ENCODE measurements at places on chromosomes 12 and 14.
A peak's percentile ranks its signal among the peaks of the same experiment; 100 is the strongest.

DNA sequence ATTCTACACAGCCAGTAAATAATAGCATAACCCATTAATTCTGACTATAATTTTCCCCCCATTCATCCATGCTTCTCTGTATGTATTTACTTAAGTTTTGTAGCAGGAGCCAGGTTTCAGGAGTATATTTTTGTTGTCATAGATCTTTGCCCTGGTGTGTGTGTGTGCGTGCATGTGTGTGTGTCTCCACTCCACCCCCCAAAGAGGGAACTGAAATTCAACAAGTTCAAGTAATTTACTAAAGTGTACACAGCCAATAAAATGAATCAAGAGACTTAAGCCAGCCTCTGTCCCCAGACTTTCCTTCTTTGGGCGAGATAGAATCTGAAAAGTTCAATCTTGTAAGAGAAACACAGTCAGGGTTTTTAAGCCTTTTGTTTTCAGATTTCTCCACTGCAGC is 792.0 kb downstream of the MED13L start:
- no peak for DNase-seq

DNA sequence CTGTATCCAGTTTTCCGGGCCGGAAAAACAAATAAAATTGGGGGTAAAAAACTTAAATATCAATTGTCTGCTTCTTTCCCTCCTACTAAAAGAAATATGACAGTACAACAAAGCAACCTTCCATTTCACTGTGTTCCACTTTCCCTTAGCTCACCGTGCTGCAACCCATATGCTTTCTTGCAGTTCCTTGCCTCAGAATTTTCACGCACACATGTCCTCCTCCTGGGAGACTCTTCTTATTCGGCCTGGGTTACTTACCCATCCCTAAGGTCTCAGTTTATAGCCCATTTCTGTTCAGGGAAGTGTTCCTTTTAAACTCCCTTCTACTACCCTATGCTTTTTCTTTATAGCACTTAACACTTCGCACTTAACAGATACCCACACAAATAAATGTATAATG is 4.5 kb upstream of the MAGOHB start:
- DNase-seq, result no peak

GRCh38 chr12:122474324-122474716 is 26.4 kb downstream of the ZCCHC8 start:
- no peak for DNase-seq

GRCh38 chr12:126685636-126686035 is 1581.3 kb upstream of the TMEM132C start:
- DNase-seq, result no peak

GRCh38 chr12:49197256-49197655 is 8.4 kb upstream of the TUBA1A start:
- no peak for DNase-seq

DNA sequence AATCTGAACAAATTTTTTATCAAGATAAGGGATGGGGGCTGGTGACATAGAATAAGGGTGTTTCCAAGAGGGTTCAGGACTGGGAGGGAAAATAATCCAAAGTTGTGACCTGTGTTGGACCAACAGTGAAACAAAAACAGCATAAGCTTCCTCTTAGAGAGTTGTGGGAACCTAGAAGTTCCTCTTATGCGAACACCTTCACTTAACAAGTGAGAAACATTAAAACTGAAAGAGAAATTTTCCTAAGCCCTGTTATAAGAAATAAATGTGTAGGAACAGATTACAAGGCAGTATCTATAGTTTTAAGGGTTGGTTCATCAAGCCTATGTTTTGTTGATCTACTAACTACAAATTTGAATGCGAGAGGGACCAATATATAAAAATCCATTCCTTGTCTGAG is 58.4 kb downstream of the LLPH start:
- no peak for DNase-seq

DNA sequence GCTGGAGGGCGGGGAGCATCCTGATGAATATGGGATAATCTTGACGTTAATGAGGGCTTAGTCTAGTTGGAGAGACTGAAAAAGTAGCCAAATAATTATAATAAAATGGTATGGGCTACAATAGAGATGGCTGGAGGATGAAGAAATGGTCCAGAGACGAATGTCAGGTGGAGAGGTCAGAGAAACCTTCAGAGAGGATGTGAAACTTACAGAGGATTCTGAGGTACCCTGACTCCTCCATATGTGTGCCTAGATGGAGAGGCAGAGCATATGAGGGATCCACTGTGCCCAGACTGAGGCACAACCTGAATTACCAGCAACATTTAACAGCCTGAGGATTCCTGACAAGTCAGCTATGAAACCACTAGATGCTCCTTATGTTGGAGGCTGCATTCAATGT is 417.0 kb downstream of the ATP23 start:
- DNase-seq, result no peak

DNA sequence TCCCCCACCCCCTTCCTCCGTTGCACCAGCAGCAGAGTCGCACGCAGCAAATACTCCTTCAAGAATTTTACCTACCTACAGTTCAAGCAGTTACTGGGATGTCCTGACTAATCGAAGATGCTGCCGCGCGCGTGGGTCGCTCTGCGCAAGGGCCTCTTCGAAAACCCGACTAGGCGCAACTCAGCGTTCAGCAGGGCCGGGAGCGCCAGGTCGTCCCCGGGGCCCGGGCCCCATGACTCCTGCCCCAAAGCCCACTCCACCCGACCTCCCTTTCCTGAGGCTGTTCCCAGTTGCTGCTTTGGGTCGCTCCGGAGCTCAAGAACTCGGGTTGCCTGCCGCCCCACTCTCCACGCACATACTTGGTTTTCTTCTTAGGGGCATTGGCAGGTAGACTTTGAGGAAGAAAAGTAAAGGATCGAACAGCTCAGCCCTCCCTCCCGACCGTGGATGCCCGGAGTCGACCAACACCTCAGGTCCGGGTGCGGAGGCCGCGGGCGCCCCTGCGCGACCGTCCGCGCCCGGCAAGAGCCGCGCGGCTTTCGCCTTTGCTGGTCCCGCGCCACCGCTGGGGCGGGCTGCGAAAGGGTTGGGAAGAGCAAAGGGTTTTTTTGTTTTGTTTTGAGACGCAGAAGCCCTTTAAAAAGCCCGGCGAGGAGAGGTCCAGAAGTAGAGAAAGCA is 1.9 kb downstream of the BMP4 start:
- no peak for DNase-seq

- no peak for DNase-seq
Observed at GRCh38 chr12:5203274-5203673, 159.6 kb downstream of the KCNA5 start.

- DNase-seq, result no peak
Observed at GRCh38 chr14:89444516-89445125, 27.6 kb upstream of the FOXN3 start.

- DNase-seq, result no peak
Observed at GRCh38 chr14:24334431-24335291, at the start of gene ADCY4. Gene ADCY4, minus strand, starts transcription at chr14:24335071. Its CDS starts 419 bp downstream, at chr14:24334652.

DNA sequence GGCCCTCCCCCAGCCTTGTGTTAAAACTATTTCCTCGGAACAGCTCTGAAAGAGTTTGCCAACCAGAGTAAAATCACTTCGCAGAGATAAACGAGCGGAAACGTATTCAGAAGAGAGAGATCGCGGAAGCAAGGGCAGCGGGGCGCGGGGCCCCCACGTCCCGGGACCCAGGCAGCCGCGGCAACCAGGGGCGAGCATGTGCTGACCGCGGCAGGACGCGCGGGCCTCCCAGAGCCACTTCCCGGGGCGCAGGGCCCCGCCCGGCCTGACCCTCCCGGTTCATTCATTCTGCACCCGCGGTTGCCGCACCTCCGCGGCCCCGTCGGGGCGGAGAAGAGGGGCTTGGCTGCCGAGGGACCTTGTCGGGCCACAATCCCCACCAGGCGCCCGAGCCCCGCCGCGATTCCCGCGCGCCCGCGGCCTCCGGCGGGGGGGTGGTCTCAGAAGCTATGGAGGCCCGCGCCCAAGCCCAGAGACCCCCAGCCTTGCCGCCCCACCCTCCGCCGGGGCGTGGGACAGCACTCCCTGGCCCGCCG is 598 bp downstream of the UBE2N start:
- no peak for DNase-seq

DNA sequence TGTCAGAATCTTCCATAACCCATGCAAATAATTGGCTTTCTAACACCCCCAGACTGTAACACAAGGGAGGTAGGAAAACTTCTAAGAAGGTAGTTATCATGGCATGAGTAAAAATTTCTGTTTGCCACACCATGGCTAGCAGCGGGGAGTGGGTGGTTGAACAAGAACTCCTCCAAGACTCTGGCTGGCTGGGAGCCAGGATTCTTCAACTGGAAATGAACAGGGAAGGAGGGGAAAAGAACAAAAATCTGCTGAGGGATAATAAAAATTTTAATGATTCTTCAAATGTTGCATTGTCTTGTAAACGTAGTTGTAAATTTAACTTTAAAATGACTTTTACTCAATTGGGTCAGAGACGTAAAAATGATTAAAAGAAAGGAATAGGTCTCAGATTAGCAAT is 78.9 kb downstream of the AKAP6 start:
- DNase-seq, result no peak

GRCh38 chr12:1819050-1819449 is 1.3 kb upstream of the LRTM2 start:
- DNase-seq, result no peak

GRCh38 chr14:84610086-84610485 is 919.9 kb upstream of the FLRT2 start:
- DNase-seq, result no peak

GRCh38 chr14:85401384-85401783 is 128.6 kb upstream of the FLRT2 start:
- DNase-seq, result no peak

GRCh38 chr12:51721282-51721940 is 127.1 kb downstream of the FIGNL2 start:
- no peak for DNase-seq

- DNase-seq, result no peak
Observed at GRCh38 chr12:118694128-118694775, 287.1 kb upstream of the SRRM4 start.

GRCh38 chr14:93034671-93034994 is 81.1 kb downstream of the ITPK1 start:
- DNase-seq, result no peak

DNA sequence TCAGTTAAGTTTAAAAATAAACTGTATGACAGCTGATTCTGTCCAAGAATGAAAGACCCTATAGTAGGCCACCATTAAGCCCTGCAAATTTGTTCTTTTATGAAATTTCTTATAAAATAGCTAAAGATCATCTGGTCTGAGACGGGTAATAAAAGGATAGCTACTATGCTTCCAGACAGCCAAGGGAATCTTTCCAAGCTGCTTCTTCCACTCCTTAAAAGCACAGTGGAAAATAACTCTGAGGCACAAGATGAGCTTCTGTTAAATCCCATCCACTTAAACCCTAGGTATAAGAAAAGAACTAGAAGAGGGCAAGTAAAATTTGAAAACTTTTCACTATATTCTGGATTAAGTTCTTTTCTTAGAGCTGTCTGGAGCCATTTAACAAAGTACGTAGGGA is 194.3 kb downstream of the CAPZA3 start:
- DNase-seq, result no peak

- peak; percentile 94 for DNase-seq
Observed at GRCh38 chr14:104784846-104785707, 10.5 kb downstream of the AKT1 start.

DNA sequence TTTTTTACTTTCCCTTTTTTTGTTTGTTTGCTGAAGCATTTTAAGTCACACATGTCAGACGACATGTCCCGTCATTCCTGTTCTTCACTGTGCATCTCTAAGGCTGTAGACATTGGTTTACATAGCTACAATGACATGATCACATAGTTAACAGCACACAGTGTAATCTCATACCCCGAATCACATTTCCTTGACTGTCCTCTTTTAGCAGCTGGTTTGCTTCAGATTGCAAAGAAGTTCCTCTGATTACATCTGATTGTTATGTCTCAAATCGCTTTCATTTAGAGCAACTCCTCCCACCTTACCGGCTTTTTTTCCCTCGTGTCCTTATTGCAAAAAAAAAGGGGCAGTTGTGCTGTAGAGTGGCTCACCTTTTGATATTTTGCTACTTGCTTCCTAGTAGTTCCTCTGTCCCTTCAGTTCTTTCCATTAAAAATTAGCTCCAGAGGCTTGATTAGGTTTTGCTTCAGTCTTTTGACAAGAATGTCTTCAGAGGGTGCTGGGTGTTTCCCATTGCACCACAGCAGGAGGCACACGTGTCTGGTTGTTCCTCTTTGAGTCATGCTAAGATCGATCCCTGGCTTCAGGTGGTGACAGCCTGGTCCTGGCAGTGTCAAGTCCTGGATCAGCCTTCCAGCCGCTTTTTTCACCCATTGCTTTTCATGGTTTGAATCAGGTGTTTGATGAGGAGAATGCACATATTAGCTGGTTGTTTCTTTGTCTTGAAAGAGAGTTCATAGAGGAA is 35.0 kb downstream of the ZNF664 start:
- no peak for DNase-seq

DNA sequence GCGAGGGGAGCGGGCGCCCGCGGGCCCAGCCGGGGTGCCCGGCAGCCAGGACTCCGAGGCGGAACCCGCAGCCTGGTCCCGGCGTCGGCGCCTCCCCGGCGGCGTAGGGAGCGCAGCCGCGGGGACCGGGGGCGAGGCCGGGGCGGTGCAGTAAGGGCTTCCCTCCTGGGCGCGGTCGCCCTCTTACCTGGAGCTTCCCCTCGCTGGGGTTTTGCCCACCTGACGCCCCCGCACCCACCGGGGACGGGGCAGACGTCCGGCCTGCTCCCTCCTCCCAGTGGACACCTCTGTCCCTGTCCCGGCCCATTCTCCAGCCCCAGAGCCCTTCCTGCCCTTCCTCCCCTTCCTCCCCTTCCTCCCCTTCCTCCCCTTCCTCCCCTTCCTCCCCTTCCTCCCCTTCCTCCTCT is 413 bp upstream of the TUBA1C start:
- no peak for DNase-seq

GRCh38 chr12:109492371-109492770 is 14.9 kb downstream of the UBE3B start:
- no peak for DNase-seq

- DNase-seq, result no peak
Observed at GRCh38 chr12:71627438-71628002, 36.1 kb downstream of the ZFC3H1 start.

DNA sequence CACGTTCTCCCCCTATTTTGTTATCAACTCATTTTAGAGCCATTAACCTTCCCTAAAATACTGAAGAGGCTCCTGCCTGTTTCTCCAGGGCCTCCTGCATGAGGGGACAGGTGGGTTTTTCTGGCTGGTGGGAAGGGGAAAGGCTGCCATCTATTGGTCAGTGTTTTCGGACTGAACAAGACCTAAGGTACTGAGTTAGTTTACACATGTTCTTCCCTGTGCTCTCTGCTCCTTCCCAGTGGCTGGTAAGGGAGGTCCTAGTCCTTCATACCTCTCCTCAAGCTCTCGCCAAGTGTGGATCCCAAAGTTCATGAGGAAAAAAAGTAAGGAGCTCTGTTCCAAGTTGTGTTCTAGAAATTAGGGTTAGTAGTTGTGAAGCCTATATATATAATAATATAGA is 357.5 kb downstream of the FSCB start:
- peak; percentile 51 for DNase-seq

- no peak for DNase-seq
Observed at GRCh38 chr12:121577443-121578180, 3.2 kb downstream of the KDM2B start.

GRCh38 chr14:101049942-101050341 is 146.4 kb upstream of the RTL1 start:
- DNase-seq, result no peak

- no peak for DNase-seq
Observed at GRCh38 chr12:104650541-104650940, 193.8 kb downstream of the CHST11 start.
